ENCODE measurements at places on chromosomes 4 and X. TPM values are rescaled to one million over a fixed set of nuclear protein-coding genes. Genes with fewer than 3 reads are reported as not detected.

Gene NUDT10
- total RNA-seq, result 1.2 TPM

Gene IDUA
- total RNA-seq, result 20.9 TPM

Gene HMGB3
- 53.3 TPM for total RNA-seq

Gene IL1RAPL2
- total RNA-seq, result not detected

DNA sequence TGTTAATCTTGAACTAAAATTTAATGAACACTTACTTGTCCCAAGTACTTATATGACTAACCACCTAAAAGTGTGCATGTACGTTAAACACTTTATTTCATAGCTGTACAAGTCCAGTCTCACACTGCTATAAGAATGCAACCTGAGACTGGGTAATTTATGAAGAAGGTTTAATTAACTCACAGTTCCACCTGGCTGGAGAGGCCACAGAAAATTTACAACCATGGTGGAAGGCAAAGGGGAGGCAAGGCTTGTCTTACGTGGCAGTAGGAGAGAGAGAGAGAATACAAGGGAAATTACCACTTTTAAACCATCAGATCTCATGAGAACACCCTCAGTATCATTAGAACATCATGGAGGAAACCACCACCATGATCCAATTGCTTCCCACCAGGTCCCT lies 748.7 kb upstream of the HS3ST1 start:
- no peak for DNase-seq

DNA sequence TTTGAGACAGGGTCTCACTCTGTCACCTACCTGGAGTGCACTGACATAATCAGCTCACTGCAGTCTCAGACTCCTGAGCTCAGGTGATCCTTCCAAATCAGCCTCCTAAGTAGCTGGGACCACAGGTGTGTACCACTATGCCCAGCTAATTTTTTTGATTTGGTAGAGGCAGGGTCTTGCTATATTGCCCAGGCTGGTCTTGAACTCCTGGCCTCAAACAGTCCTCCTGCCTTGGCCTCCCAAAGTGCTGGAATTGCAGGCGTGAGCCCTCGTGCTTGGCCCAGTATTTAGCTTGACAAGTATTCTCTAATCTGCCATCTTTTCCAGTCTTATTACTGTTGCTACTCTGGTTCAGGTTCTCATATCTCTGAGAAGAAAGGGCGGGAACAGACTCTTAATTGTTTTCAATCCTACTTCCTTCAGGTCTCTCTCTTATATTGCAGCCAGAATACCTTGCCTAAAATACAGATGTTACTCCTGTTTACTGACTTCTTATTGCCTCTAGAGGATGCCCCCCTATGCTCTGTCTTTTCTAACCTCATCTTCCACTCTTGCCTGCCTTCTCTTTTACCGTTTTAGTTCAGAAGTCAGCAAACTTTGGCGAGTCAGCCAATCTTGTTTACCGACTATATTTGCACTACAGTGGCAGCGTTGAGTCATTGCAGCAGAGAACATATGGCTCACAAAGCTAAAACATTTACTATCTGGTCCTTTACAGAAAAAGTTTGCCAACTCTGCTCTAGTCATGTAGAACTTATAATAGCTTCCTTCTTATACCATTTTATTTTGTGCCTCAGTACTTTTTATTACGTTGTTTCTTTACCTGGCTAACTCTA lies 19.0 kb downstream of the MRPL1 start:
- DNase-seq, result no peak

DNA sequence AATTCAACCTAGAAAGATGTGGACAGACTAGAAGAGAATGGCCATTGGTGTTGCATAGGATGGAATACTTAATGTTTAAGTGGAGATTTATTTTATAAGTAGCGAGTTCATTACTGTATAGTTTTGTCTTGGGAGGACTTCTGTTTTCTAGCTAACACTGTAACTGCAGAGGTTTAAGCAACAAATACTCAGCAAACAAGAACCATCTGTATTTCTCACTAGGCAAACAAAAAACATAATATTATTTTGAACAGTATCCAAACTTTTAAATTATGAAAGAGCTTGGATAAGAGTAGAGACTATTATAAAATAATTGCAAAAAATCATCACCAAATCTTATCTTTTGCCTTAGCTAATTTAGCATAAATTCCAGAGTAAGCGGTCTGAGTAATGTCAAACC lies 121.1 kb downstream of the GLRA3 start:
- no peak for DNase-seq

DNA sequence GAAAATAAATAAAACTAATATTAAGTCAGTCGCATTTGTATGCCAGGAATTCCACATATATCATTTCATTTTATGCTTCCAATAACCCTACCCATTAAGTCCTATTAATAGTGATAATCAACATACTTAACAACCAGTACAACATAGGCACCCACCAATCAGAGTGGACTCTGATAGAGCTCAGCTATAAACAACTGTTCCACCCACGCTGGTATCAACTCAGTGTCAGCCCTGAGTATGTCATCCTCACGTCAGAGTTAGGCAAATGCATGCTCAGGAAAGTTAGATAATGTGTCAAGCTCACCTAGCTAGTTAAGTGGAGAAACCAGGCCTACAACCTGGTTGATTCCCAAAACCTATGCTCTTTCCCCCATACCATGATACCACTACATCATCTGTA lies 89.3 kb downstream of the SMARCA1 start:
- no peak for DNase-seq

- DNase-seq, result no peak
These were observed 879.7 kb downstream of the RPA4 start for GRCh38 chrX:97763391-97763790.

DNA sequence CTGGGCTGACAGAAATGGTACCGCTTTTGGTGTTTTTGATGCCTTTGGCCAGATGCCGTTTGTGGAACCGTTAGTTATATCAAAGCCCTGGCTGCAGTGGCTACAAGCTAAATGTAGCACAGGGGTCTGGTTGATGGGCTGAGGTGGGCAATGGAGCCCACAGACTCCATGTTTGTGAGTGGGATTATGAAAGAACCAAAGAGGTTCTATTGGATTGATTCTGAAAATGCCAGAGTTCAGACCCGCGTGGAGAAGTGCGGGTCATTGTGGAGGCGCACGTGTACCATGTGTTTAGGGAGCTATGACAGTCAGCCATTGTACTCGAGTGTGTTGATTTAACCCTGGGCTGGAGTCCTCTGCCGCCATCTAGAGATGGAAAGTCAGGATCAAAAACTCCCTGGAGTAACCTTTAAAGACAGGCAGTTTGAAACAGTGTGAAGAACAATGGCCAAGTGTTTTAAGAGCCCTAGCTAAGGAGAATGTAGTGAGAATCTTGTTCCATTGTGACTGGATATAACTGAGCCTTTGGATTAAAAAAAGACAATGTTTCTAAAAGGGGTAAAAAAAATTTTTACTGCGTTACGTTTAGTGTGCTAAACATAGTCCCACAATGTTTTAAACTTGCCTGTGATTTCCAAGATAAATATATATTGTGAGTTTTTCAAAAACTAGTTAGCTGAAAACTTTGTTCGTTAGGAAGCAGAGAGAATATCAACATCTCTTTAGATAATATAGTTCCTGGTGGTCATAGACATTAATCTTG lies 12.7 kb downstream of the ART3 start:
- DNase-seq, result peak; percentile 23

DNA sequence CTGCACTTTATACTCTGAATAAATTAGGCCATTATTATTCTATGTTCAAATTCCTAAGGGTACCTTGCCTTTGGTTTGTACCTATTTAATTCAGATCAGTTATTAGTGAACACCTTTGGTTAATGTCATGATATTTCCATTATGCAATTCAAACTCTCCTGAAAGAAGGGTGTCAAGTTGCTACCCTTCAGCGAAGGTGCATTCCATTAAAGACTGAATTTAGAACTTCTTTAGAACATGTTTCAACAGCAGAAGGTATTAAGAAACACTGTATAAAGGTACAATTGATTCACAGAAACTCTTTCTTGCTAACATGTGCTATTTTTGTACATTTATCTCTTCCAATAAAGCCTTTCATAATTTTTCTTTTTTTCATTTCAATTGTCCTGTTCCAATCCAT lies 1545.4 kb upstream of the PCDH10 start:
- no peak for DNase-seq

- no peak for DNase-seq
These were observed 415.4 kb downstream of the SPRY1 start for GRCh38 chr4:123812066-123812390.

GRCh38 chr4:167943872-167944505 lies 148.3 kb upstream of the ANXA10 start:
- DNase-seq, result no peak

- no peak for DNase-seq
These were observed 110.0 kb upstream of the PPARGC1A start for GRCh38 chr4:23999714-24000469.

DNA sequence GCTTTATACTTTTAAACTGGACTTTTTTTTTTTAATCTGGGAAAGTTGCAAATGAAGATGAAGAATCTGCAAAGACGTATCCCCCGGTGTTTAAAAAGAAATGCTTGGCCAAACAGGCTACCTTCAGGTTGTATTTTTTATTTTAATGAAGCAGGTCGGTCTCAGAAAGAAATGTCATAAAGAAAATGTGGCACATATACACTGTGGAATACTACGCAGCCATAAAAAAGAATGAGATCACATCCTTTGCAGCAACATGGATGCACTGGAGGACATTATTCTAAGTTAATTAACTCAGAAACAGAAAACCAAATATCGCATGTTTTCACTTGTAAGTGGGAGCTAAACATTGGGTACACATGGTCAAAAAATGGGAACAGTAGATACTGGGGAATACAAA lies 123.4 kb downstream of the IRF2 start:
- no peak for DNase-seq

- no peak for DNase-seq
These were observed 103.4 kb downstream of the LUZP4 start for GRCh38 chrX:115392871-115393270.

- DNase-seq, result no peak
These were observed 9.8 kb upstream of the TIGD2 start for GRCh38 chr4:89101256-89102161.

DNA sequence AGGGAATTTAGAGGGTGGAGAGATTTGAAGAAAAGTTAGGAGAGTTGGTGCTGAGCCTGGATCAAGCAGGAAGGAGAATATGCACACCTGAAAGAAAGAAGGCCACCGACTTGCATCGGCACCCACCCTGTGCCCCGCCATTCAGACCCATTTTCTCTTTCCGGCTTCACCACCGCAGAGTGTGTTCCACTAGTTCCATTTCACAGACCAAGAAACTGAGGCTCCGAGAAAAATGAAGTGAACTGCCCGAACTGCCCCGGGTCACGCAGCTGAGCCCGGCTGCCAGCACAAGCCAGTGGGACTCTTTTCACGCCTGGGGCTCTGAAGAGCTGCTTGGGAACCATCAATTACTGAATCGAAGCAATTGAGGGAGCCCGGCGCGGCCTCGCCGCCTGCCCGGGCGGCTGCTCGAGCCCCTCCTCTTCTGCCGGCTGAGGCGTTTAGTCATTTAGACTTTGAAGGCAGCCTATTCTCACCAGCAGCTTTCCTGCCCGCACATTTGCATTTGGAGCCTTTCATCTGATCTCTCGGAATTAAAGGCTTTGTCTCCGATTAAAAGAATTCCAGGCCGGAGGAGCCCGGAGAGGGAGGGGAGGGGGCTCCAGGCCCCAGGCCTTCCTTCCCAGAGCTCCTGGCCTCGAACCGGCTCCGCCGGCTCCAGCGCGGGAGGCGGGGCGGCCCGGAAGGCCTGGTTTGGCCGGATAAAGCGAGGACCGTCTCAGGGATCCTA lies 140.2 kb upstream of the PJA1 start:
- DNase-seq, result no peak

DNA sequence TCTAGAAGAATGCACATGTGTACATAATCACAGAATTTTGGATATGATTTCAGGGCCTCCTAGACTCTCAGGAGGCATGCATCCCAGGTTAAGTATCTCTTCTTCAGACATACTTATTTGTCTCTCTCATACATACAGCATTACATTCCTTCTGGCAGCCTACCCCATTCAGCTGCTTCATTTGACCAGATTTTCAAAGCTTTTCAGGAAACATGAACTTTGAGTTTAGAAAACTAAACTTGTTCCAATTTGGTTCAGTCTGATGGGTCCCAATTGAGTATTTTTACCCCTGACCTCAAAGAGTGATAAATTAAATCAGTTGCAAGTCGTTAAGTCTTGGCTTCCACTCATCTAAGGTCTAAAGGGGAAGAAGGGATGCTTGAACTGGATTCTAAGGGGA lies 330.9 kb downstream of the ARHGAP24 start:
- DNase-seq, result no peak

- no peak for DNase-seq
These were observed 919.6 kb upstream of the DIAPH2 start for GRCh38 chrX:95764972-95765451.

DNA sequence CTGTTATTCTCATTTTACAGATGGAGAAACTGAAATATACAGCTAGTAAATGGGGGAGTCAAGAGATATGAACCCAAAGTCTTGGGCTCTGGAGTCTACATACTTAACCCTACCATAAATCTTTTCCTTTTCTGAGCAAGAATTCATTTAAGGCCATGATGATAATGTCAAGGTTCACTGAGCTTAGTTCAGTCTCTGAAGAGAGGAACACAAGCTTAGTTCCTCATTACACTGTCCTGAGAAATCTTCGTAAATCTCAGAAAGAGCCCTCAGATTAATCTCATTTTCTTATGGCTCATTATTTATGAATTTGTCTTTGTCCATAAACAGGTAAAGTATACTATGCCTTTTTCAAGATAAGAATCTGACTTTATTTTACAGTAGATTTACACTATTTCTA lies 104.2 kb downstream of the SATL1 start:
- DNase-seq, result no peak

DNA sequence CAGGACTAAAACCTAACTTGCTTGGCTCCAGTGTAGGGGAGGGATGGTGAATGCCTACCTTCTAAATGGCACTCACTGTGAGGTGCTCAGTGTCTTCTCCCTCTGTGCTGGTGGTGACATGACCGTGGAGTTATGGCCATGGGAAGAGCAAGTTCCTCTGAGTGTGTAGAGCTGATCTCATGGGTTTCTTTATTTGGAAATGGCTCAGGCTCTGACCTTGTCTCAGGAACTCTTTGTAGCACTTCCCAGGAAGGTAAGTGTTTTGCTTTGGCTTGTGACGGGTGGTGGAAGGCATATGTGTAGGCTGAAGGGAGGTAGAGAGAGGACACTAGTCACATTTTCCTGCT lies 6.4 kb downstream of the MSN start:
- no peak for DNase-seq

DNA sequence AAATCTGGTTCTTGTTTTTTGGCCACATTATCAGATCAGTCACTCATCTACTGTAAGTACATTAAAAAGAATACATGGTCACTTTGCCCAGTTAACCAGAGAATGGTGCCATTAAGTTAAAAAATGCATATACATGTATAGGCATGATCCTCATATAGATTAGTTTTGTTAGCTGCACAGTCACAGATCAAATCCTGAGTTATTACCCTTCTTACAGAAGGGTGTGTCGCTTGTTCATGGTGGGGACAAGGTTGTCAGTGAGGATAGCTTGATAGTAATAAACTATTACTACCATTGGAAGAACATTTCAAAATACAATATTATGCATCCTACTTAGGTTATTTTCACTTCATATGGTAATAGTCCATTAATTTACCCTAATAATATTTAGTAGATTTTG lies 48.5 kb downstream of the GALNT7 start:
- no peak for DNase-seq
